Activated CD8-positive, alpha-beta T cell treated with anti-CD3 and anti-CD28 coated beads, Interleukin-2, amount 10 ng/mL, durations not matched to agents 7 days and 5 days (primary cell): ENCODE measurements at places on chromosomes 7 and 10. TPM values are rescaled to one million over a fixed set of nuclear protein-coding genes. Genes with fewer than 3 reads are reported as not detected.
A peak's percentile ranks its signal among the peaks of the same experiment; 100 is the strongest.

DNA sequence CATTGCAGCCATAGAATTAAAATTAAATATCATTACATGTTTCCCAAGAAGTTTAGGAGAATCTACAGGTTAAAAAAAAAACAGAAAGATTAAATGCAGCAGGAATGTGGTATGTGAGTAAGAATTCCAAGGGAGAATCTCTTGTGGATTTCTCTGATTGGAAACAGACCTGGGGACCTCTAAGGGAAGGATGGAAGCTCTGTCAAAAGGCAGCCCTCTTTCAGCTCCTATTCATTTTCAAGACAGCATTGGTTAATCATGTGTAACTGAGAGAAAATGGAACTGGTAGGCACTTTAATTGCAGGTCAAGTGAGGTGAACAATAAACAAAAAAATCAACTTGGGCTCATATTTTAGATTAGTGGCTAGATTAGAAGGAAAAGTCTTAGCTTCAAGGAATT, 81.4 kb upstream of the MTPN start:
- DNase-seq, result no peak

DNA sequence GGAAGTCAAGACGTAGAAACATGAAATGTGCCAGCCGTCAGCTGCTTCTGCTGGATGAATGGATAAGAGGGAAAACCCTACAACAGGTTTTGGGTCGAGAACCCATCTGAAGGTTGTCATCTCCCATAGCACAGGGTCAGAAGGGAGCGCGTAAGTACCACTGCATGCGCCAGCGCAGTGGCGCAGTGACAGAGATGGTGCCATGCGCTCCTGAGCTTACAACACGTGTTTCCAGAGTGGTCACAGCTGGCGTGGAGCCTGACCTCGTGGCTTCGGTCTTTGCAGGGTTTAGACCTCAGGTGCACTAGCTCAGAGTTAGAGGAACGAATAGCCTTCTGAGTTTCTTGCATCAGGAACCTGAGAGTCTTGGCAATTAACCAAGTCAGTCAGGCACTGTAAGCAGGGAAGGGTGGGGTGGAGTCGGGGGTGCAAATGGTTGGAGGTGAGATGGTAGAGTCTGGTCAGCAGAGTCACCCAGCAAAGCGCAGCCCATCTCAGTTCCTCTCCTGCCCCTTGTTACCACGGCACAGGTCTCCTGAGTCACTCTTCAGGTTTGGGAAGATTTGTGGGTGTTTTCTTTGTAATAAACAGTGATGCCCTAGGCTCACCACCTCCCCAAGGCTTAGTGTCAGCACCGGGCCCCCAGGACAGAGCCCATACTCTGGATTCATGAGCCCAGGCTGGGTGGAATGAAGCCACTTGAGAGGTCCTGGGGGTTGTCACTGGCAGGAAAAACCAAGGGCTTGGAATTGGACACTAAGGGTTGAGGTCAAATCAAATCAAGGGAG, 84.1 kb upstream of the PPIF start:
- DNase-seq, result no peak

The NEUROG3 gene
- not detected for total RNA-seq

GRCh38 chr7:38881015-38881414, 28.0 kb downstream of the VPS41 start:
- no peak for DNase-seq

The GPR15LG gene
- not detected for total RNA-seq

- DNase-seq, result no peak
Measured at GRCh38 chr10:95411635-95412034, 120.8 kb upstream of the PDLIM1 start.

The CCL26 gene
- total RNA-seq, result not detected

The TACC2 gene
- not detected for total RNA-seq

GRCh38 chr7:121871188-121871587, 1.8 kb upstream of the PTPRZ1 start:
- no peak for DNase-seq

The NME8 gene
- not detected for total RNA-seq

- no peak for DNase-seq
Measured at GRCh38 chr7:98352621-98353020, 48.3 kb downstream of the BAIAP2L1 start.

DNA sequence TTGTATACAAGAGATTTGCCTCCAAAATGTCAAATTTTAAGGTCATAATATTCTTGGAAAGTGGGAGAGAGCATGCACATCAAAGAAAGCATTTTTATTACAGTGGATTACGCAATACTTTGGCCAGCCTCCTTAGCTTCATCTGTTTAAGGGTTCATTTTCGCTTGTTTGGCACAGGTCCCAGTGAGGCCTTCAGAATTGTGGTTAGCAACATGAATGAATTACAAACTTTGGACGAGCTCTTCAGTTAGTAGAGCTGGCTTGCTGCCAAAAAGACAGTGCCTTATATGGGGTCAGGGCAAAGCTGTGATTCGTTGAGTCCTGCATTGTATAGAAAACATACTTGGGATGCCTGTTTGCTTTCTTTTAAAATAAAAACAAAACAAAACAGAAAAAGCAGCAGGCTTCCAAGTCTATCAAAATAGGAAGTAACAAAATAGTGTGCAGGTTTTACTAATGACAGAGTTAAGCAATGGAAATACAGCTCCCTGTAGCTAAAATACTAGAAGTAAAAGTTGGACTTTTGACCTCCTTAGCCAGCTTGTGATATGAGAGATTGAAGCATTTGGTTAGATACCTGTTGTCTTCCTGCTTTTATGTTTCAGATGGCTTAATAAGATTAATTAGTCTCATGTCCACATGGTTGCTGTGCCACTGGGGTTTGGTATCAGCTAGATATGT, 190.8 kb downstream of the MLLT10 start:
- peak; percentile 63 for DNase-seq

- DNase-seq, result no peak
Measured at GRCh38 chr7:20199015-20199737, 18.0 kb downstream of the MACC1 start.

The APBB1IP gene
- 76.0 TPM for total RNA-seq

DNA sequence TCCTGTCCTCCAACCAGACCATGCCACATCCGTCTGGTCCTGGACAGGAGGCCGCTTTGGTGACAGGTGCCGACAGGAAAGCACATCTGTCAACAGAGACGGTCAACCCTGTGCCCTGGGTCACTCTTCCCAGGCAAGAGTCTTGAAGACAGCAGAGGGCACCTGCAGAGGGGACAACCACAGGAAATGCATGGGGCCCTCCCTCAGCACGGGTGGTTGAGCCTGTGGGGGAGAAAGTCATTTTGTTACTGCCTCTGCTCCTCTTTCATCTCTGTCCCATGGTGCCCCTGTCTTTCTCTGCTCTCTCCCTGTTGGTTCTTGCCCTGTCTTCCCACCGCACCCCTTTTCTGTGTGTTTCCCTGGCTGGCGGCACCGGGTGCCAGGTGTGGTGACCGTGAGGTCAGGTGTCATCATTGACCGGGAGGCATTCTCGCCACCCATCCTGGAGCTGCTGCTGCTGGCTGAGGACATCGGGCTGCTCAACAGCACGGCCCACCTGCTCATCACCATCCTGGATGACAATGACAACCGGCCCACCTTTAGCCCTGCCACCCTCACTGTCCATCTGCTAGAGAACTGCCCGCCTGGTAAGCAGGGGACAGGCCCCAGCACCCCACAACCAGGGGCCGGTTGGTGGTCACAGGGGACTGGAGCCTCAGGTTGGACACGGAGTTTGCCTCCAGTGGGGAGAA, 17.6 kb upstream of the VSIR start:
- peak; percentile 57 for DNase-seq

The MTG1 gene
- 54.8 TPM for total RNA-seq

- DNase-seq, result no peak
Measured at GRCh38 chr7:4604456-4604940, 77.6 kb upstream of the FOXK1 start.

DNA sequence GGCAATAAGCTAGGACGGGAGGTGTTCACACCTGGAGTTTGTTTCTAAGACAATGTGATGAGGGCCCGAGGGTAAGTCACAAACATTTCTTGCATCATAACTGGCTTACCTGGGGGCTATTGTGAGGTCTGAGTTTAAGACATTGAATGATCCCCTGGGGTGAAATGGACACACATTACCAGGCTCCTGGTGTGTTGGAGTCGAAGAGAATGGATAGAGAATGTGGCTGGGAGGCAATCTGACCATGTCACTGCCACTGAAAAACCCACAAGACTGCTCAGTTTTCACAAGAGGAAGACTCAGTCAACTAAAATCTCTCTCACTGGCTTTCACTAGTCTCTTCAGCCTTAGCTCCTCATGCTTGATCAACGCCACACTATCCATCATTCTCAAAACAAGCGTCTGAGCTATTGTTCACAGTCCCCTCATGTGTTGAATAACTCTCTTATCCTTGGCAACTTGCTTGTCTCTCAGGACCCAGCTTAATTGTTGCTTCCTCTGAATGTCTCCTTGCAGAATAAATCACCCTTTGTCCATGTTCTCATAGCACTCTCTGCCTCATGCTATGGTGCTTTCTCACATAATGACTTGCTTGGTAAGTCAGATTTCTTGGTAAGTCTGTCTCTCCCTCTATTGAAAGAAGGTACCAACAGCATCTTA, at the start of gene C10orf120:
Gene C10orf120, minus strand, starts transcription at position 51 of the 660 bp plus-strand sequence. CDS start 56 bp downstream, outside the sequence.
- DNase-seq, result no peak

- no peak for DNase-seq
Measured at GRCh38 chr7:101171442-101171837, 6.1 kb upstream of the VGF start.

DNA sequence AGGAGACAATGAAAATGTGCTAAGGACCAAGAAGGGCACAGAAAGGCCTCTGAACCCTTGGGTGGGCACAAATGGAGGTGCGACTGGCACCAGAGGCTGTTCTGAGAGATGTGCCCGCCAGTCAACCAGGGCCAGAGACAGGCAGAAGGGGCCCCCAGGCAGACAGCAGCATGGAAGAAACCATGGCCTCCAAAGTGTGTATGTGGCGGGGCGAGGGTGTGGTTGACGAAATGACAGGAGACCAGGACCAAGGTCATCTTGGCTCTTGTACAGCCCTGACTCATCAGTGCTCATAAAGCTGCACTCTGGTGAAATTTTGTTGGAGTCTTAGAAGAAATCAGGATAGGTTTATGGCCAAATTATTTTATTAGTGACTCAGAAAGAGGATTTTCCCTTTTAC, 4.0 kb upstream of the MRPS24 start:
- DNase-seq, result no peak

The FEZF1 gene
- not detected for total RNA-seq

The ZFAND4 gene
- 23.3 TPM for total RNA-seq

DNA sequence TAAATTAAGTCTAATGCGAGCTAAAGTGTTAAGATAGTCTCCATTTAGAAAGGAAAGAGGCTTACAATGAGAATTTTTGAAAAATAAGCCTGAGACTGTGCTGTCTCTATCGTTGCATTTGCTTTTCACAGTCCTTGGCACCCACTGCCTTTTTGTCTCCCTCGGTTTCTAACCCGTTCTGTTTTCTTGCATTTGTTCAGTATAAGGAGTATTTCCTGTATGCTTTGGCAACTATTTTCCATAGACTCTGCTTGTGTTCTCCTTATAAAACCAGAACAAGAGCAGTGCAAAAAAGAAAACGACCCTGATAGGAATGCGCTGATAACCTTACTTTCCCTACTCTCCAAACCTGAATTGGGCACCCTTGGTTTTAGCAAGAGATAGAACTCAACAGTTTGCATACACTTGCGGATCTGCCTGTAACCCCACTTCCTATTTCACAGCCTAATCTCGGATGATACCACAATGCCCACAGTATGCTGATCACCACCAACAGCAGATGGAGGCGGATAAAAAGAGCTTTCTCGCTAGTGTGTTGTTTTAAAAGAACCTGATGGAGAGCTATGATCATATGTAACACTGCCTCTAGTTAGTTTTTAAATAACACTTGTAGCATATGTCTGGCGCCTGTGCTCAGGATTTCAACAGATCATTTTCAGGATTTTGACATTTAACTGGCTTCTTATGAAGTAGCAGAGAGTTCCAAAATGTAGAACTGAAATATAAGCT, 1.6 kb upstream of the ARHGAP12 start:
- DNase-seq, result peak; percentile 73

The SP8 gene
- total RNA-seq, result not detected

The SLF2 gene
- 42.8 TPM for total RNA-seq

GRCh38 chr7:151518105-151518946, 1.4 kb downstream of the RHEB start:
- peak; percentile 69 for DNase-seq

DNA sequence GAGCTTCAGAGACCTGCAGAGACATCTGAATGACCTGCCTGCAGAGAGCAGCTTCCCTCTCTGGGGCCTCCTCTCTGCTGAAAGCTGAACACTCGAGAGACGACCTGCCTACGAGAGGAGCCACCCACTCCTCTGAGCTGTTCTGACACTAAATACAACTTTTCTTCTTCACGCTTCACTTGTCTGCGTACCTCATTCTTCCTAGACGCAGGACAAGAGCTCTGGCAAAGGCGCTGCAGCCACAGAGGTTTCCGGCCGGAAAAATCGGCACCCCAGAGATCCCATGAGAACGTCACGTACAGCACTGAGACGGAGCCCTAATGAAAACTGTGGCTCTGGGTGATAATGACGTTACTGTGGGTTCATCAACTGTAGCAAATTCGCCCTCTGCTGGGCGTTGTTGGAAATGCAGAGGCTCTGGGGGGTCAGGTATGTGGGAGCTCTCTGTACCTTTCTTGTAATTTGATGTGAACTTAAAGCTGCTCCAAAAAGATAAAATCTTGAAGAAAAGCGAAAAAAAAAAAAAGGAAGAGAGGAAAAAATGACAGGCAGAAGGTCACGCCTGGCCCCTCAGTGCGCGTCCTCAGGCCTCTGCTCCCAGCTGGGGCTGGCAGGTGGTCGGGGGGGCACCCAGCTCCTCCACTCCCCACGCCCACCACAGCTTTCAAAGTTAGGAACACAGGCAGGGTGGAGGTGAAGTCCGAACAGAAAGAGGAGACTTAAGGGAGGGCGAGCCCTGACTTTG, 120.7 kb downstream of the DYNC2I1 start:
- peak; percentile 93 for DNase-seq

GRCh38 chr10:101123815-101124617, 7.1 kb upstream of the TLX1 start:
- no peak for DNase-seq

DNA sequence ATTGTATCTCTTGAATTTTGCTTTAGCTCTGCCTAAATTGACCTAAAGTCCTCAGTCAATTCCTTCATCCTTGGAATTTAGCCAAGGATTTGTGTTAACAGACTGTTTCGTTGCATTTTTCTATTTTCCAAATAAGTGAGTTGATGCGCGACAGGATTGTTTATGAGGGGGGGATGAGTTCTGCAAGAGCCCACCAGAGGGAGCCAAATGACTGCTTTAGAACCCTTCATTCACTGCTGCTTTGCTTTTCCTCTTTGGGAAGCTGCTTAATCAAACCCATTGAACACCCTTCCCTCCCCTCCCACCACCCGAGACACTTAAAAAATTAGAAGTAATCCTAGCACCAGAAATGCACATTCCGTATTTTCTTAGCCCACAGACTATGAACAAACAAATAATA, 33.7 kb upstream of the PTF1A start:
- peak; percentile 59 for DNase-seq

The AGR3 gene
- not detected for total RNA-seq

DNA sequence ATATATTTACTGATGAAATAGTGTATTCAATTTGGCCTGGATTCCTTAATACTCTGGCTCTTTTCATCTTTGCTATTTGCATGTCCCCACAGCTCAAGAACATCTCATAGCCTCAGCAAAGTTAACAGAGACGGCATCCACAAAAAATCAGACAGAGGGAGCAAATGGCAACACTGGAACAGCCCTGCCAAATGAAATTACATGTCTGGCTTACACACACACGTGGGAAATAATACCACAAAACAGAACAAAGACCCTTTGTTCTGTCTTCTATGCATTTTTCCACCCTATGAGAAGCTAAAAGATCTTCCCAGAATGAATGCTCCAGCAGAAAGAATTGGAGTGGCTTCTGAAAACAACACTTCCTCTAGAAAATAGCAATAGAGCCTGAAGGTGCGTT, 139.5 kb downstream of the ALOX5 start:
- DNase-seq, result no peak

The PLAC9 gene
- total RNA-seq, result not detected

- DNase-seq, result peak; percentile 59
Measured at GRCh38 chr7:16933296-16934279, 51.8 kb upstream of the AGR3 start.
